ENCODE measurements at places on chromosomes 3 and 15.

- no peak for DNase-seq
Observed at GRCh38 chr15:27787931-27788330, 311.2 kb downstream of the OCA2 start.

DNA sequence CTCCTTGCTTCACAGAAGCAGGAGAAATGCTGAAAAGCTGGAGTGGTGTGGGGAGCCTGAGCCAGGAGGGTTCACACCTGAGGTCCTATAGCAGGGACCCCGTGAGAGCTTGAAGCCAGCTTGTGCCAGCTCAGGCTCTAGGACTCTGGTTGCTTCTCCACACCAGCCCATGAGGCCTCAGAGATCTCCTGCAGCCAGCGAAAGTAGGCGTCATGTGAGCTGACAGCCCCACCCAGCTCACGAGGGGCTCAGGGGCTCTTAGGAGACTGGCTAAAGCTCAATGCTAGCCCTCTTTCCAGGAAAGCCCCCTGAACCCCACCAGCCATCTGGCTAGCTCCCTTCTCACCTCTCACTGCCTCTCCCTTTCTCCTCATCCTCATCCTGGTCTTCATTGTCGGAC, 16.9 kb upstream of the CPEB1 start:
- DNase-seq: no peak

- no peak for DNase-seq
Observed at GRCh38 chr15:66959875-66960274, 105.5 kb upstream of the SMAD3 start.

DNA sequence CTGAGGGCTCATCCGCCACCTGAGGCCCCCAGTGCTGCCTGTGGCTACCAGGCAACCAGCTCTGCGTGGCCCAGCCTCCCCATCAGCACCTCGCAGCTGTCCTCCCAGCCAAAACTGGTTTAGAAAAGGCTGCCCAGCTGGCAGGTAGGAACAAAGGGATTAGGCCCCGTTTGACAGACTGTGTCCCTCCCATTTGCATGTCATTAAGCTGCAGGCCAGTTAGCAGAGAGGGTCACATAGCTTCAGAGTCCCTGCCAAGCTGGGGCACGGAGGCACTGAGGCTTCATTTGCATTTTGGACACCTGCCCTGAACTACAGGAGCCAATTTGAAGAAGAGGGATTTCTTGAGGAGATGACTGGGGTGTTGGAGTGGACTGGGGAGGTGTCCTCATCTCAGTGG, 177.9 kb downstream of the TLE3 start:
- DNase-seq: no peak

DNA sequence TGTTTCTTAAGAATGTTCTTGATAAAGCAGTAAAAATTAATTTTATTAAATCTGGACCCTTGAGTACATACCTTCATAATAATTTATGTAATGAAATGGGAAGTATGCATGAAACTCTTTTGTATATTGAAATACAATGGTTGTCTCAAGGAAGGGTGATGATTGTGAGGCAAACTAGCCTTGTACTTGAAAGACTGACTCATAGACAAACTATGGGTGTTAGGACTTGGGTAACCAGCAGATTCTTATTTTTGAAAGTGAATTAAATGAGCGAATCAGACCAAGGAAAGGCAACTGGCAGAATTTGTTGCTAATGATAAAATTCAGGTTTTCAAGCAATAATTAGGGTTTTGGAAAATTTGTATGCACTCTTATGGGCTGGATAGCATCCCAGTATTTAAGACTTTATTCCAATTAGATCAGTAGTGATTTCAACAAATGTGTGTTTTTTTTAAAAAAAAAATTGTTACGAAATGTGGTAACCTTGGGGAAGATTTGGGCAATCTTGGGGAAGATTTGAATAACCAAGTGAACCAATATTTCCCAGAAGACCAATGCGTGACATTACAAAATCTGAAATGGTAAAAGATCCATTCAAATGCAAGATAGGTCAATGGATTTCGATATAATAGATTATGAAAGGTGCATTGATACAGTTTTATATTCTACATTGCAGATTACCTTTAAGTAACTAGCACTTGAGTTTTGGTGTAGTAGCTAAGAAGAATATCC, 42.0 kb downstream of the ATP2C1 start:
- no peak for DNase-seq

DNA sequence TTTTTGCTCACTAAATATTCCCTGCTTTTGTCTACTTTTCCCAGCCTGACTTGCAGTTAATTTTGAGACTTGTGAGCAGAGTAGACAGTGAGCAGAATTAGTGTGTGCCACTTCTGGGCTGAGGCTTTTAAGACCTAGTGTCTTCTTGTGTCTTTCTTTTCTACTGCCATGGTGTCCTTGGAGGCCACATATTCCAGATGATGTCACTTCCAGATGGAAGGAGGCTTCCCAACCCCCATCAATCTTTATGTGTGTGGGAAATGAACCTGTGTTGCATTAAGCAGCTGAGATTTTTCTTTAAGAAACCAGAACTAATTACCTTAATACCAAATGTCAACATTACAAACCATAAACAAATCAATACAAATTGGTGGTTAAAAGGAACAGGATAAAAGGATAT, 774.7 kb upstream of the ROBO1 start:
- DNase-seq: no peak

Measured in activated CD4-positive, CD25-positive, alpha-beta regulatory T cell treated with anti-CD3 and anti-CD28 coated beads, Interleukin-2, amount 50 U/mL, for 16 hours (primary cell).